Adrenal gland (tissue), 19 donors: ENCODE measurements at places on chromosomes 11 and 22. TPM values are rescaled to one million over a fixed set of nuclear protein-coding genes. Genes with fewer than 3 reads are reported as not detected.

DNA sequence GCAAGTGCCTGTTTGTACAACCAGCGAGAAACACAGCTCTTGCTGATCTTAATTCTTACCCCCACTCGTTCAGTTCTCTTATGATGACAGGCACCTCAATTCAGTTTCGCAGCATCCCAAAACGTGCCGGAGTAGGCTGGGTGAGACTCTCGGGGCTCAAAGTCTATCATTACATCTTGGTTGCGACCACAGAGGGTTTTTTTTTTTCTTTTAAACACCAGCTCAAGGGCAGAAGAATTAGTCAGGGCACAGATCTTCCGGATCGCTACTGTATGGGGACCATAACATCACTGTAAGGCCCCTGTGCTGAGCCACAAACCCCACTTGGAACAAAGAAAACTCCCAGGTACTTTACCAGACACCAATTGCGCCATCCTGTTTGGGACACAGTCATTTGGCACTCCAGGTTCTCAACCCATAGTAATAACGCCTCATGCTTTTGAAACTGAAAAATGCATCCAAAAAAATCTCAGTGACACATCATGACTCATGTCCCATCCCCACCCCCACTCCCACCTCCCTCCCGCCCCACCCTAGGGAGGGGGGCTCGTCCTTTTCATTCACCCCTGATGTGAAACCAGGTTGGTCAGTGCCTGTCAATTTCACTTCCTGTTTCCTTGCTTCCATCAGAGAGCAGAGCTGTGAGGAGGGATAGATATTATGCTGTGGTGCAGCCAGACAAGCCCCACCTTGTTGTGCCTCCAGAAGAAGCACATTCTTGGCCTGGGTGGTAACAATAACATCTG is 41.0 kb upstream of the CD5 start:
- H3K27me3 ChIP-seq = no peaks in the 10 kb centered on the region
- no peak overlapping the region for H3K27ac ChIP-seq
- no peak overlapping the region for H3K4me3 ChIP-seq
- no peaks in the 10 kb centered on the region for H3K36me3 ChIP-seq

DNA sequence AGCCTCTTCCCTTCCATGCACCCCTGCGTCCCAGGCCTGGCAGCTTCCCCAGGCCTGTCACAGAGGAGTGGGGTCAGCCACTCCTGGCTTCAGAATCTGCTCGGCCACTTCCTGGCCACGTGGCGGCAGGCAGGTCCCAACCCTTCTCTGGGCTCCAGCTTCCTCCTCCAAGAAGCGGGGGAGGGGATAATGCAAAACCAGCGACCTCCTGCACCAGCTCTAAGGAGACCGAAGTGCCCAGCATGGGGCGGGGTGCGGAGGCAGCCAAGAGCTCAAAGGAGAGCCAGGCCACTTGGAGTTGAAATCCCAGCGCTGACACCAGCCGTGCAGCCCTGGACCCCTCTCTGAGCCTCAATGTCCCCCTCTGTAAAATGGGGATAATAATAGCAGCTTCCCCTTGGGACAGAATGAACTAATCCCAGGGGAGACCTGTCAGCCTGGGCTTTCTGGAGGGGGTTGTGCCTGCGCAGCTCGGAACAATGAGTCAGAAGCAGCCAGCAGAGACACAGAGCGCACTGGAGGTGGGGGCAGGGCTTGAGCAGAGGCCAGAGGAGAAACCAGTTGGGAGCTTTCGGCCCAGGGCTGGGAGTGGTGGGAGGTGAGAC is 22.8 kb upstream of the PICK1 start:
- peak; percentile 89 for DNase-seq
- no peaks in the 10 kb centered on the region for H3K36me3 ChIP-seq
- H3K27ac ChIP-seq = peak overlapping the region; percentile 67
- H3K27me3 ChIP-seq = no peaks in the 10 kb centered on the region
- H3K4me1 ChIP-seq = peaks cover 16% of the 10 kb centered on the region

- H3K27ac ChIP-seq = no peak overlapping the region
- DNase-seq = no peak
- H3K4me1 ChIP-seq = peaks cover 10% of the 10 kb centered on the region
- H3K36me3 ChIP-seq = no peaks in the 10 kb centered on the region
These were observed 32.9 kb downstream of the BMAL1 start for GRCh38 chr11:13310443-13310842.

GRCh38 chr11:16204261-16204660 is 152.1 kb downstream of the SOX6 start:
- no peaks in the 10 kb centered on the region for H3K36me3 ChIP-seq
- no peak overlapping the region for H3K27ac ChIP-seq
- no peak overlapping the region for H3K4me3 ChIP-seq
- H3K4me1 ChIP-seq = no peaks in the 10 kb centered on the region

GRCh38 chr11:78074756-78075155 is 4.9 kb downstream of the NDUFC2 start:
- no peak for DNase-seq
- no peaks in the 10 kb centered on the region for H3K27me3 ChIP-seq
- H3K4me3 ChIP-seq = no peak overlapping the region
- peaks cover 43% of the 10 kb centered on the region for H3K4me1 ChIP-seq
- H3K36me3 ChIP-seq = peaks cover 30% of the 10 kb centered on the region
- no peak overlapping the region for H3K27ac ChIP-seq

GRCh38 chr11:130527636-130528297 is 79.3 kb downstream of the ADAMTS15 start:
- no peaks in the 10 kb centered on the region for H3K4me1 ChIP-seq
- H3K4me3 ChIP-seq = no peak overlapping the region

DNA sequence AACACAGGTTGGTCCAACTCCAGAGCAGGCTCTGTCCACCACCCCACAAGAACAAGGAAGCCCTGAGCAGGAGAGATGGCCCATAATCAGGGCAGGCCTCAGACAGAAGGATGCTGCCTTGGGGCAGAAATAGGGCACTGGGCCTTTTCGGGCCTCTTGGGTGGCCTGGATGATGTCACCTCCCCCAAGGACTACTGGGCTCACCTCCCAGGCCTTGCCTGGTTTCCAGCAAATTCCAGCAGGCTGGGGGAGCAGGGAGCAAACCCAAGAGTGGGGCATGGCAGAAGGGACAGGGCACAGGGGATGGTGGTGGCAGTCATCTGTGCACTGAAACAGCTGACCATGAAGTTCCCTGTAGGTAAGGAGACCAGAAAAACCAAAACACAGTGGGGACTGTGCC is 5.3 kb upstream of the NAA40 start:
- no peak for DNase-seq
- H3K27ac ChIP-seq = no peak overlapping the region
- no peak overlapping the region for H3K4me3 ChIP-seq
- H3K36me3 ChIP-seq = no peaks in the 10 kb centered on the region

DNA sequence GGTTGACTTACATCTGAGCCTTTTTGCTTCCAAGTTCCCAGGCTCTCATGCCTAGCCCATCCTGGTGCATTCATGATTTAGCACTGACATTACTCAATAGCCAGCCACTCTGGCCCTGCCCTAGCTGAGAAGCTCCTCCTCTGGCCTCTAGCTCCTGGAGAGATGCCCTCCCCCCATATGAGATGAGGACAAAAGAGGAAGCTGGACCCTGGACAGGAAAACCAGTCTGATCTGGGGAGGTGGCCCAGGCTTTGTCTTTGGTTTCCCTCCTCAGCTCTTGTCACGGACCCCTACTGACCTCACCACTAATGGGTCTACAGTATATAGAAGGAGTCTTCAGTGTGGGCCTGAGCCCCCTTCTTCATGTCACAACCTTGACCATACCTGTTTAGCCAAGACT is 3.0 kb downstream of the RHOG start:
- H3K4me3 ChIP-seq = no peak overlapping the region
- H3K36me3 ChIP-seq = no peaks in the 10 kb centered on the region
- H3K27me3 ChIP-seq = no peaks in the 10 kb centered on the region
- peak; percentile 46 for DNase-seq

ARAP1 gene
- 105 TPM for total RNA-seq

DNA sequence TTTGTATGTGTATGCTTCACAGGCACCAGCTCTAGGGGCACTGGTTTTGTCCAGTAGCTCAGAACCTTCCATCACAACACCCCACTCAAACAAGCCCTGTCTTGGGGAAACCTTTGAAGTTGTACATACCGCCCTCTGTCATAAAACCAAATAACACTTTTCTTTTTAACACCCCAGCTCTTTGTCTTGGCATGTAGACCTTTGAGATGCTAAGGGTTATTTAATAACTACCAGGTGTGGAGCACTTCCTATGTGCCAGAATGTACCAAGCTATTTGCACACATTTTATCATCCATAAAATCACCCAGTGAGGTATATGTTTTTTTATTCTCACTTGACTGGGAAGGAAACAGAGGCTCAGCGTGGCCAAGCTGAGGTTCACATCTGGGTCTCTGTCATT is 50.6 kb downstream of the CYB5R2 start:
- DNase-seq = no peak
- peaks cover 3% of the 10 kb centered on the region for H3K36me3 ChIP-seq
- H3K4me1 ChIP-seq = no peaks in the 10 kb centered on the region
- no peak overlapping the region for H3K27ac ChIP-seq
- no peak overlapping the region for H3K4me3 ChIP-seq

- H3K4me1 ChIP-seq = no peaks in the 10 kb centered on the region
- H3K36me3 ChIP-seq = no peaks in the 10 kb centered on the region
- no peaks in the 10 kb centered on the region for H3K27me3 ChIP-seq
- H3K4me3 ChIP-seq = no peak overlapping the region
- H3K27ac ChIP-seq = no peak overlapping the region
These were observed 320.3 kb upstream of the ZC3H12C start for GRCh38 chr11:109772892-109773291.

DNA sequence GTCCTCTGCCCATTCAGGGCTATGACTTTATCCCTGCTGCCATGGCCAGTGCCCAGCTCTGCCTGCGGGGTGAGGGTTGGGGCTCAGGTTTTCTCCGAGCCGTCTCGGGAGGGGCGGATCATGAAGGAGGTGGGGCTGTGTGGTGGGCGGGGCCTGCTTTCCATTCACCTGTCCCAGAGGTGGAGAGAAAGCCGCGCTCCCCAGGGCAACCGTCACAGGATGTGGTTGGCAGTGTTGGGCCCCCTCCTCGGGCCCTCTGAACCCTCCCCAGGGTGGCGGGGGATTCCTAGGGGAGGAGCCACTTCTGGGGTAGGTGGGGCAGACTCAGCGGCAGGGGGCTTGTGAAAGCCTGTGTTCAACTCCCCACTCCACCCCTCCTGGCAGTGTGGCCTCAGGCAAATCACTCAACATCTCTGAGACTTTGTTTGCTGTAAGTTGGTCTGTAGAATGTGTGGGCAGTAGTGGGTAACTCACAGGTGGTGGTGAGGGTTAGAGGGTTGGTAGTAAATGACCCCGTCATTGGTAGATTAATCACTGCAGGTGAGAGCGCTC is 50.3 kb downstream of the CD6 start:
- no peaks in the 10 kb centered on the region for H3K36me3 ChIP-seq
- no peak for DNase-seq
- H3K4me3 ChIP-seq = no peak overlapping the region
- peaks cover 21% of the 10 kb centered on the region for H3K27me3 ChIP-seq
- no peak overlapping the region for H3K27ac ChIP-seq

DNA sequence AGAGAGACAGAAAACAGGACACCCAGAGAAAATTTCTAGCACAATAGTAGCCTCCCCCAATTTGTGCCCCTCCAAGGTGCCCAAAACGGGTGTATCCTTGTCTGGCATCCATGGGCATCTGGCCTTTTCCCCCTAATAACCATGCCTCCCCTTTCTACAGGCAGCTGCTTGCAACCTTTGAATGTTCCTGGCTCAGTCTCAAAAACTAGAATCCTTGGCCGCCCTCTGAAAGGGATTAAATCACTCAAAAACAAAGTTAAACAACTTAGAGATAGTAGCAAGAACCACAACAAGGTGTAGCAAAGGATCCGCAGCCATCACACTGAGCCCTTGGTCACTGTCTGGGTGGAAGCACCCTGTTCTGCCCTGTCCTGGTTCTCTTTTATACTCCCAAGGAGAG is 105.6 kb downstream of the MN1 start:
- no peaks in the 10 kb centered on the region for H3K27me3 ChIP-seq
- H3K27ac ChIP-seq = no peak overlapping the region
- H3K36me3 ChIP-seq = no peaks in the 10 kb centered on the region
- H3K4me1 ChIP-seq = no peaks in the 10 kb centered on the region

RBMXL2 gene
- total RNA-seq = not detected

DNA sequence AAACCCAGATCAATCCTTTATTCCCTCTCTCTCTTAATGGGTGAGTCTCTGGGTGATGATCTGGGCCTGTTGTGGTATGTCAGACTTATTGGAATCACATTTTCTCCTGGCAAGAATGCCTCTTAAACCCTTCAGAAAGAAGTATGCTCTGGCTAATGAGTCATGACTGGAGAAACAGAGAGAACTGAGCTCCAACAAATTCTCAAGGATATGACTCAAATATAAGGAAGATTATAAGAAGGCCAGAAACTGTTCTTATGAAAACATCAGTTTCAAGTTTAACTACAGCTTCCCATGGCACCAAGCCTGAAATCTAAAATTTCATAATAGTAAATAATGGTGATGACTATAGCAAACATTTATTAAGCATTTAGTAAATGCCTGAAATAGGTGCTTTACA is 83.9 kb downstream of the OR5AK2 start:
- no peaks in the 10 kb centered on the region for H3K27me3 ChIP-seq
- H3K27ac ChIP-seq = peak overlapping the region; percentile 64
- DNase-seq = peak; percentile 20
- H3K4me1 ChIP-seq = no peaks in the 10 kb centered on the region

- peaks cover 42% of the 10 kb centered on the region for H3K4me1 ChIP-seq
- H3K4me3 ChIP-seq = peak overlapping the region; percentile 9
- H3K27me3 ChIP-seq = no peaks in the 10 kb centered on the region
- peak; percentile 72 for DNase-seq
These were observed 2.6 kb downstream of the KCNQ1 start for GRCh38 chr11:2447253-2447950.

- H3K36me3 ChIP-seq = peaks cover 36% of the 10 kb centered on the region
- no peaks in the 10 kb centered on the region for H3K27me3 ChIP-seq
- H3K4me1 ChIP-seq = peaks cover 4% of the 10 kb centered on the region
- H3K4me3 ChIP-seq = peak within 1 kb of the TSS; percentile 31
- peak within 1 kb of the TSS; percentile 54 for H3K27ac ChIP-seq
These were observed at the start of gene LRRN4CL for GRCh38 chr11:62689421-62690183. TSS of gene LRRN4CL (minus strand) at chr11:62689530. CDS start at chr11:62688508, 1,022 bp downstream.

DNA sequence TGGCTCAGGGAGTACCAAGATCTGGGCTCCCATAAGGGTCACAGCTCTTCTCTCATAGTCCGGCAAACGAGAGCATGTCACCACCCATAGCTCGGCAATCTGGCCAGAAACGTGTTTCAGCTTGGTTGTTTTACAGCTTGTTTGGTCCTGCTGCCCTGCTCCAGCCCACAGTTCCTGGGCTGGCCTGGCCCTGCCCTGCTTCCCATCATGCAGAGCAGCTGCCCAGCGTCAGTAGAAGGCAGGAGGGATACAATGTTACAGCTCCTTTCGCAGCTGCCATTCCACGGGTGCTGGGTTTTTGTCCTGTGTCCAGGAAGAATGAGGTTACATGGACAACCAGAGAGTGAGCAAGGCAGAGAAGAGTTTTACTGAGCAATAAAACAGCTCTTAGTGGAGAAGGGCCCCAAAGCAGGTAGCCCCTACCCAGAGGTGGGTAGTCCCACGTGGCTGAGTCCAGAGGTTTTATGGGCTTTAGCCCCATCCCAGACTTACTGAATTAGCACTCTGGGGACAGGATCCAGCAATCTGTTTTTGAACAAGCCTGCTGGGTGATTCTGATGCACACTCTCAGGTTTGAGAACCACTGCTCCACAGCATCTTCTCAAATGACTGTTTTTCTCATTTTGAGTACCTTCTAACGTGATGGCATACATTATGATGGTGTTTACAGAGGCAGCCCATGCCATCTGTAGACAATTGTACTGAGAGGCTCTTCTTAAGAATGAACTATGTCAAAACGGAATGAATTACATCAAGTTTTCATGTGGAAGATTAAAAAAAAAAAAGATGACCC is 5.8 kb upstream of the MS4A18 start:
- H3K4me3 ChIP-seq = no peak overlapping the region
- peaks cover 5% of the 10 kb centered on the region for H3K27me3 ChIP-seq
- H3K27ac ChIP-seq = no peak overlapping the region
- no peaks in the 10 kb centered on the region for H3K4me1 ChIP-seq
- no peak for DNase-seq
- H3K36me3 ChIP-seq = no peaks in the 10 kb centered on the region
